ENCODE measurements at places on chromosomes 6 and 20.

DNA sequence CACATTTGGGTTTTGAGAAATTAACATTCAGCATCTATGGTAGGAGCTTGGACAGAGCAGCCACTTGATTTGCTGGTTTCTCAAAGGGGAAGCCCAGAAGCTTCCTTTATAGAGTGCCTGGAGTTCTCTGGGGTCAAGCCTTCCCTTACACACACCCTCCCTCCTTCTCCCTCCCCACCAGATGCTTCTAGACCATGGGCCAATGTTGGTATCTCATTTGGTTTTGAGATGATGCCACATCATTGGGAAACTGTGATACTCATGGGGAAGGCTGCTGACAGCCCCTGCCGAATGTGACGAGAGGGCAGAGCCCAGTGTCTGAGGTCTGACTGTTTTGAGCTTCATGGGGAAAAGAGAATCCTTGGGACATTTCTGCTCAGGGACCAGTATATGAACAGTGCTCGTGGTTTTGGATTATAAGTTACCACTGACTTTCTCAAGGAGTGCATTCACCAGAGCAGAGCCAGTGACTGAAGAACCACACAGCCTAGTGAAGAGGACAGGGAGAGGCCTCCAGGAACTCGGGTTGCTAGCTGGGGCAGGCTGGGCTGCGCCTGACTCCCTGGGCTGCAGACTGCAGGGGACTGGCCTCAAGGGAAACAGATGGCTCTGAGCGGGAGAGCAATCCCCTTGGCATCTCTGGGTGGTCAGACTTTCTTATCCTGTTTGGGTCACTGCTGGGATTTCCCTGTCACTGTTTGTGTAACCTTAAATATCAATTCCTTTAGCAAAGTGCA lies 46.4 kb upstream of the CST5 start:
- DNase-seq: no peak

DNA sequence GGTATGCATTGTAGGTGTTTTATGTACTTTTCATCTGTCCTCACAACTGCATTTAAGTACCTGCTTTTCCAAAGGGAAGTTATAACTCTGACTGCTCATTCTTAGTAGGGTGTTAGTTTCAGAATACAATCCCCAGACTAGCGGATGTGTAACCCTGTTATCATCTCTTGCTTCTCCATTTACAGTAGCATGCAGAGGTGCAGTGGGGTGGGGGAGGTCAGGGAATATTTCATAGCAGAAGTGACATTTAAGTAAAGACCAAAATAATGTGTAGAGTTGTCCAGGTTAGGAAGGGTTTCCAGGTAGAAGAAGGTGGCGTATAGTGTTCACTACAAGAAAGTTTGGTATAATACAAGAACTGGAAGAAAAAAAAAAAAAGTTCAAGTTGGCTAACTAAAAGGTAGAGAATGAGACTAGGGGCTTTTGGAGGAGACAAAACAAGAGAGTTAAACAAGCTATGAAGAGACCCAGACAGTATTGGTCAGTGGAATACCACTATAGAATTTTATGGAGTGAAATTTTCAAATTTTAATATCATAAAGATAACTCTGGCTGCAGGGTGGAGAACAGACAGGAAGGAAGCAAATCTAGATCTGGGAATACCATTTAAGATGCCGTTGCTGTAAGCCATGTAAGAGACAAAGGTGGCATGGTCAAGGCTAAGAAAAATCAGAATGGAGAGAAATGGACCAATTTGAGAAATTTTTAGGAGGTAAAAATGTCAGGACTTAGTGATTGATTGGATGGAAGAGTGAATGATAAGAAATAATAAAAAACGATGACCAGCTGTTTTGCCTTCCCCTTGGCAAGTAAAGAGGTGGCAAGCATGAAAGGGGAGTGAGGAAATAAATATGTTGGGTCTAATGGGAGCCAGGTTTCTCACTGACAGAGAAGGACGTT lies 2.2 kb upstream of the AHI1 start:
- DNase-seq: no peak

GRCh38 chr6:42791706-42792320 lies 10.0 kb downstream of the BICRAL start:
- DNase-seq: no peak

GRCh38 chr6:70753870-70754380 lies 86.2 kb downstream of the SMAP1 start:
- DNase-seq: no peak
